ENCODE measurements at places on chromosomes 5 and 9.
A peak's percentile ranks its signal among the peaks of the same experiment; 100 is the strongest.

DNA sequence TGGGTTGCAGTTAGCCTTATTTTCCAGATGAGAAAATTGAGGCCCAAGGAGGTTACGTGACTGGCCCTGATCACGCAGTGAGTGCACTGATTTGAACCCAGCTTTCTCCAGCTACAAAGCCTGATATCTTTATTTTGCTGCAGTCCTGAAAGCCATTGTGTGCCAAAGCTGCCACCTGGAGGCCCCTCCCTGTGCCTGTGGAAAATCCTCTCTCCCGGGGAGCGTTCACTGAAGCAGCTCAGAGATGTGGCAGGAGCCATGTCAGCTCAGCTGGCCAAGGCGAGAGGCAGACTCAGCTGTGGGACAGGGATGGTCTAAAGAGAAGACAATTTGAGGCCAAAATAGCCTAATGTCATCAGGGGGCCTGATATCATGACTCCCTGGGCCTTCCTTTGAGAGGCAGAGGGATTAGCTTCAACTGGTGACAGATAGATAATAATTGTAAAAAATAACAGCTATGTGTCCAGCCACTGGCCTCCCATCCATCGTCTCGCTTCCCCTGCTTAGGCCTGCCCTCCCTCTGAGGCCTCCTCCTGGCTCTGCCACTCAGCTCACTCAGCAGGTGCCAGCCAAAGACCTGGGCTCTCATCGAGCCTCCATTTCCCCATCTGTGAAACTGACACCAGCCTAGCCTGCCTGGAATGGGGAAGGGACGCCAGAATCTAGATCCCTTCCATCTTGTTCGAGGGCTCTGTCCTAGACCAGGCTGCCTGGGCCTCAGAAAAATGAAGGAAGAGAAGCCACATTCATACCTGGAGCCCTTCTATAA lies 74.3 kb upstream of the GGTA1 start:
- no peak for DNase-seq

DNA sequence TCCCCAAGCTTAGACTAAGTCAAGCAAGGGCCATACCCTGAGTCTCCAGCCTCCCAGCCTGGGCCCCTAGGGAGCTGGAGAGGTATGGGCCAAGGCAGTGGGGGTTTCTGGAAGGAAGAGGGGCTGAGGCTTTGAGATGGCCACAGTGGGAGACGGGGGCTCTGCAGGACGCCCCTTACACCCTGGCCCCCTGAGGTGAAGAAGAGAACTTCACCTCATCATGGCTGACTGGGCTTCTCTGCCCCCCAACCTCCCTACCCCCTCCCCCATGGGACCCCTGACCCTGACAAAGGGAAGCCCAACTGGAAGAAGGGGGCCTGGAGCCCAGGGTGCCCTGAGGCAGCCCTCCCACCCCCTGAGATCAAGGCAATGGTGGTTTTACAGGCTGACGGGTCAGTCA lies 25.8 kb downstream of the PCDH1 start:
- DNase-seq = no peak

- DNase-seq = no peak
Observed at GRCh38 chr5:161134083-161134482, 282.1 kb upstream of the ATP10B start.

GRCh38 chr5:180988592-180988991 lies at the start of gene BTNL3:
Gene BTNL3, plus strand, starts transcription at chr5:180988846. Its CDS starts 183 bp downstream, at chr5:180989029.
- DNase-seq = no peak

GRCh38 chr9:72129271-72130156 lies 19.7 kb upstream of the GDA start:
- no peak for DNase-seq

DNA sequence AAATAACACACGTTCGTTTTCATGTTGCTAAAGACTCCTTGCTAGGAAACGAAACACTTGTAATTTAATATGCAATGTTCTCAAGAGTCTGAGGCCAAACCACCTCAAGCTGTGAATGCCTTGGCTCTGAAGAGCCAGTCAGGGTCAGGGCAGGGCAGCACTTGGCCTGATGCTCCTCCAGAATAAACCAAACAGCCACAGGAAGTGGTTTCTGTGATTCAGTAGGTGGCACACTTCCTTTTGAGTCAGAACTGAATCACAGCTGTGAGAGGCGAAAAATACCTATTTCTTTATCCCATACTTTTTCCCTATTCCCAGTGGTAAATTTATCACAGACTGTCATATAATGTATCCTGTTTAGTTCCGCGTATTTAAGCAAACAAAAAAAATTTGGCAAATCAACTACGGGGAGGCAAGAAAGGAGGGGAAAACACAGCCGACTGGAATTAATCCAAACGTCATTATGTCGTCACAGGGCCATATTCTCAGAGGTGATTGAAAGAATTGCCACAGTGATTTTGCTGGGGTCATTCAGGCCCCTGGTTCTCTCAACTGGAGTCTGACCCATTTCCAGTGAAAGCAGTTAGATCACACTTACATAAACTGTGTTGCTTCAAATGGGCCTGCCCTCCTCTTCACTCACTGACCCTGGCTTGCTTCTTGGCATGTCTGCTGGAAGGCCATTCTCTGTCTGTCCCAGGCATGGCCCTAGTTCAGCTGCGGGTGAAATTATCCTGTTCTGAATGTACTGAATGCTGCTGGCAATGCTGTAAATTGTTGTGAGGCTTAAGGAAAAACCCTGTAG lies 71.2 kb downstream of the ARRDC3 start:
- DNase-seq = peak; percentile 76

DNA sequence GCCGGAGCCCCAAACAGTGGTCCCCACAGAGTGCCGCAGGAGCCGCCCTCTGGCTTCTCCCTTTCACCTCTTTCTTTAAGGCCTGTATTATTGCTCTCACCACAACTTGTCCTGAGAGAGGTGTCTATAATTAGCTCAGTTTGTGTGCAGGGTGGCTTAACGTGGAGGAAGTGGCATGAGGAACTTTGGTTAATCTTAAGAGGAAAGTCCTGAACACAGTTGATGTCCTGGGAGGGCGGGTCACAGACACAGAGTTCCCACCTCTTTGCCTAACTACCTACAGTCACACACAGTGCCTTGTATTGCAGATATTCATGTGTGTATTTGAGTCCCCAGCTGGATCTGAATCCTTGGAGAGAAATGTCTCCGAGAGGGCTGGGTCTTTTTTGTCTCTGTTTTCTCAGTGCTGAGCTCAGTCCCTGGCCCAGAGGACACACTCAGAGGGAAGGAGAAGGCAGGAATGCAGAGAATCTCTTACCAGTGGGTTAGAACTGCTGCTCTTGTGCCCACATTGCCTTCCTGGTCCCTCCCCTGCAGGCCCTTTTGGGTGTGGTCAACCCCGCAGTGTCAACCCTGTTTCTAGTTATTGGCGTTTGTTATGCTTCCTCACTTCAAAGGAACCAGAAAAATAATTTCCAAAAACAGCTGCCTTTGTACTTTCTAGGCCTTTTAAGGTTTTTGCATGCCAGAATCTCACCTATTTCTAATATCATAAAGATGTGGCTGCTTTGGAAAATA lies 392.5 kb downstream of the KDM4C start:
- DNase-seq = no peak

GRCh38 chr5:151825445-151825844 lies 53.7 kb downstream of the G3BP1 start:
- DNase-seq = peak; percentile 62

DNA sequence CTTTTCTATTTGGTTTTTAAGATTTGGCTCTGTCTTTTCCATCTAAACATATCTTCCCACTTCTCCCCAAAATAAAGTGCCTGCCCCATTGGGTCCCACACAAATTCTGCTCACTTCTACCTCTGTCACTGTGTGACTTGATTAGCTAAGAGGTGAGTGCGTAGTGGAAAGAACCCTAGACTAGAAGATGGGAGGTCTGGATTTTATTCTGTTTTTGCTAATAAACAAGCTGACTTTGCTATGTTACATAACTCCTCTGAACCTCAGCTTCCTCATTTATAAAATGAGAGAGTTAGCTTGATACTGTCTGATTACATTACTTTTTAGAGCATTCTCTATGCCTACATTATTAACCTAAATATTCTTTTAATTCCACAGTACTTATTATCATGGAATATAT lies 51.3 kb upstream of the PTGER4 start:
- DNase-seq = no peak

- DNase-seq = no peak
Observed at GRCh38 chr5:125337294-125337693, 590.9 kb upstream of the ZNF608 start.
